ENCODE measurements at places on chromosomes 2 and 18.

DNA sequence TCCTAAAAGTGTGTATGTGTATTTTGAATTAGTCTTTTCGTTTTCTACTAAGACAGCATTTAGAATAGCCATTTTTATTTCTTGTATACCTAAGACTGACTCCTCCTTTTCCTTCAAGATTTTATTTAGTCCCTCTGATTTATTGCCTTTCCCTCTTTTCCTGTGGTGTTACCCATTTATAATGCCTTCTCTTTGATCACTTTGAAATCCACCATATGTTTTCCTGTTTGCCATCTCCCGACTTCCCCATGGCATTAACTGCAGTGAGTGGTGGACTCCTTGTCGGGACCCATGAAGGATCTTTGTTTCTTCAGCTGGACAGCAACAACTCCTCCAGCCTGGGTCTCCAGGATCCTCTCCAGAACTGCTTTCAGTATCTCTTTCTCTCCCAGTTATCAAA is 160.7 kb downstream of the CSRNP3 start:
- DNase-seq = no peak

DNA sequence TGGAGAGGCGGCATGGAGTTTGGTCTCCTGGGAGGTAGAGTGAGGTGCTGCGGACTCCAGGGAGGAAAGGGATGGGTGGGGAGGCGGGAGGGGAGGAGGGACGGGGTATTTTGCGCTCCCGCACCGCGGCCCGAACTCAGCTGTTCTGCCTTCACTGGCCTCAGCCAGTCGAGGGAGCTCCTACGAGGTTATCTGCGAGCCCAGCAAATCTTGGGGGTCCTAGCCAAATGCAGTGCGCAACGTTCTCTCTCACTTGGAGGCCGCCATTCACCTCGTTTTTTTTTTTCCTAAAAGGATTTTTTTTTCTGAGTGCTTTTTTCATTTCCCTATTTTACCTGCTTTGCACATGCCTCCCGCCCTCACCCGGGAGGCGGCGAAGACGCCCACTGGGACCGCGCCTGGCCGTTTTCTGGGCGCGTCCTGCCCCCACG is 877 bp upstream of the BCL2L11 start:
- DNase-seq = no peak

DNA sequence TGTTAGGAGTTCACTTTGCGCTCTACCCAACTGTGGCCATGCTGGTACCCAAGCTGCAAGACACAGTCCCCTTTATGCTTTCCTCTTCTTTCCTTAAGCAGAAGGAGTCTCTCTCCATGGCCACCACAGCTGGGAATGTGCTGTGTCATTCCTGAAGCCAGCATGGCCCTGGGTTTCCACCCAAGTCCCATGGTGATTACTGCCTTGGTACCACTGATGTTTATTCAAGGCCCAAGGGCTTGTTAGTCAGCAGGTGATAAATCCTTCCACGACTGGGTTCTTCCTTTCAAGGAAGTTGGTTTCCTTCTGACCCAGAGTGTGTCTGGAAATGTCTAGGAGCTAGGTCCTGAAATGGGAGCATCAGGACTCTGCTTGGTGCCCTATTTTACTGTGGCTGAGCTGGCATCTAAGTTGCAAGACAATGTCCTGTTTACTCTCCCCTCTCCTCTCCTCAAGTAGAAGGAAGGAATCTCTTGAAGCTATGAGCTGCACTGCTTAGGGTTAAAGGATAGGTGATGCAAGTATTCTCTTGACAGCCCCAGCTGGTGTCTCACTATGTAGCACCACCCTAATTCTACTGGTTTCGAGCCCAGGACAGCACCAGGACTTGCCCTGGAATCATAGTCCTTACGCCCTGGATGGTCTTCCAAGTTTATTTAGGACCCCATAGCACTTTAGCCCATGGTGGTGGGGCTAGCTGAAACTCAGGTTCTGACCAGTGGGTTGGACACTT is 18.7 kb upstream of the NUP35 start:
- no peak for DNase-seq

- DNase-seq = no peak
Observed at GRCh38 chr18:37483221-37483971, 82.2 kb downstream of the CELF4 start.

DNA sequence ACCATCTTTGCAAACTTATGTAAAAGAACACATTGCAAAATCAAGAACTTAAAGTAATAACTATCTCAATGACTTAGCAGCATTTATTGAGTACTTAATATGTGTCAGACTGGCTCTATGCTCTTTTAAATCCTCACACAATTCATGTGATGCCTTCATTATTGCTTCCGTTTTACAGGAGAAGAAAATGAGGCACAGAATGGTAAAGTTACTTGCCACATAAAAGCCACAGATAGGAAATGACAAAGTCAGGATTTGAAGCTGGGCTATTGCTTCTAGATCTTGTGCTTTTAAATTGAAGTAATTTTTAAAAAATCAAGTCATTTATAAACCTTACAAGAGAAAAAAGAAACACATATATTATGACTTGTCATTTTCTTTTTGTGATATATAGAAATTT is 174.2 kb downstream of the WDR7 start:
- no peak for DNase-seq

- no peak for DNase-seq
Observed at GRCh38 chr18:56214706-56215105, 423.7 kb downstream of the TXNL1 start.

DNA sequence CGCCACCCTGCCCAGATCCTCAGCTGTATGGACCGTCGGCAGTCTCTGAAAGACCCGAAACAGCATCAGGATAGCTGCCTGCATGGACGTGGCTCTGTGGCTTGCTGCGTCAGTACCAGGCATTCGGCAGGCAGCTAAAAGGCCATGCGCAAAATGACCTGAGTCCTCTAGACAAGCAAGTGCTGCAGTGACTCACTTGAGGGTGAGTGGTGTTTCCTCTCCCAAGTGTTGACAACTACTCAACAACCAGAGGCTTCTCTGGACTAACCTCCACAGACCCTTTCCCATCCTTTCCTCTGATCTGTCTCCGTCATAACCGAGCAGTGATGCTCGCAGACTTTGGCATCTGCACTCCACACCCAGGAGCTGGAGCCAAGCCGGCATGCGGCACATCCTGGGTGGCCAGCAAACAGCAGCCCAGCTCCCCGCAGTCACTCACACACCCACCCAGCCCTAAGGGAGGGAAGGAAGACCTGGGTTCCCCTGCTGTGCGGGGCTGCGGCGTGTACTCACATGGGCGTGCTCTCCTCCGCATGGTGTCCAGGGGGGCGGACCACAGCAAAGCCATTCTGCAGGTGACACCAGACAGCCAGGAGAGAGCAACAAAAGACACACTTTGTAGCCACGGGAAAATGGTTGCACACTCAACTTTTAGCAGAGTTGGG is 239.3 kb downstream of the TWIST2 start:
- no peak for DNase-seq

DNA sequence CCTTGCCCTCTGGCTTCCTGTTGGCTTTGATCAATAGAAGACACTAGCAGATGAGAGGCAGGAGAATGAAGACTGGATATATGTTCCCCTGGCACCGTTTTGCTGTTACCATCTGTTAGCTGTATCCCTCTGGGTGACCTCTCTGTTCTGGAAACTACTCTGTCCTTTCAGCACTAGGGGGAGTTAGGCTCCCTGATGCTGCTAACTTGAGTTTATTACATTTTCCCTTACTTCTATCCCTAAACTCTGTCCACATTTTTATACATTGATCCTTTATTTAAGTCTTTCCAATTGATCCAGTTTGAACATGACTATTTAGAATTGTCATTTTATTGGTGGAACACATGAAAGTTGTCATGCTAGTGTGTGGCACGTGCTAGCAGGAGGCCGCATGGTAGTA is 1014.3 kb upstream of the CDH2 start:
- DNase-seq = no peak

DNA sequence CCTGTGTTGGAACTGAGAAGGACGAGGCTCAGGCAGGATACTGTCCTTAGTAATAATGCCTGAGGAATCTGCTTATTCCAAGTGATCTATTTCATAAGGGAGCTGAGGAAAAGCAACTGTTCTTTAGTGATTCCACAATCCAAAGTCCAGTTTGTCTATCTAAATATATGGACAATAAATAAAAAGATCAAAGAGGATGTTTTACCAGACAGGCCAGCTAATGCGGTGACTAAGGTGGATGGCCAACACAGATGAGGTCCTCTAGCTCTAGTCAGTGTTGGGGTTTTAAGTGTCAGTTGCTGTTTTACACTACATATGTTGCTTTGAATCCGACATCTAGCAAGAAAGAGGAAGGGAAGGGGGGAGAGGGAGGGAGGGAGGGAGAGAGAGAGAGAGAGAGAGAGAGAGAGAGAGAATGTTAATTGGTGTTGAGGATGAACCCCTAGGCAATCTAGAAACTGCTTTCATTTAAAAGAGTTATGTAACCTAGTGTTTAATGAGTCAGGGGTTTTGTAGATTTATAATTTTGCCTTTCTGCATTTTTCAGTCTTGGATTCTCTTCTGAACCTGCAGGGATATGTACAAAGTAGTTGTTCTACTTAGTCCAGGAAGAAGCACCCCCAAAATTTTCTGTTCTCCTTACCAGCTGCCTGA is 27.0 kb upstream of the SCN1A start:
- no peak for DNase-seq

- no peak for DNase-seq
Observed at GRCh38 chr2:88016960-88017779, 823 bp upstream of the RNU2-63P start.

DNA sequence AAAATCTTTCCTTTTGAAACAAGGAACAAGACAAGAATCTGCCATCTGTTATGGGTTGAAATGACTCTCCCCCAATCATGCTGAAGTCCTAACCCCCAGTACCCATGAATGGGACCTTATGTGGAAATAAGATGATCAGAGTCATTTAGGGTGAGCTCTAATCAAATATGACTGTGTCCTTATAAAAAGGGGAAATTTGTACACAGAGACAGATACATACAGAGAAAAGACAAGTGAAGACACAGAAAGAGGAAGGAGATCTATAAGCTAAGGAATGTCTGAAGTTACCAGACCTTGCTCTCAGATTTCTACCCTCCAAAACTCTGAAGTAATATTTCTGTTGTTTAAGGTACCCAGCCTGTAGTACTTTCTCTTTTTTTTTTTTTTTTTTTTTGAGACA is 15.7 kb downstream of the TGFBRAP1 start:
- no peak for DNase-seq

DNA sequence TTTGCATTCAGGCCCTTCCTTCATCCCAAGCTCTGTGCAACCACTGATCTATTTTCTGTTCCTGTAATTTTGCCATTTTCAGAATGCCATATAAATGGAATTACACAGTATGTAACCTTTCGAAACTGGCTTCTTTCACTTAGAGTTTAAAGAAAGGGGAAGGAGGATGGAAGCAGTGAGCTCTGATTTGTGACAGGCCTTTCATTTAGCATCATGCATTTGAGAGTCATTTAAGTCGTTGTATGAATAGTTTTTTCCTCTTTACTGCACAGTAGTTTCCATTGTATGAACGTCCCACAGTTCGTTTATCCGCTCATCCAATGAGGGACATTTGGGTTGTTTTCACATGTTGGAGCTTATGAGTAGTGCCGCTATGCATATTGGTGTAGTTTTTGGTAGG is 67.0 kb downstream of the LBH start:
- no peak for DNase-seq

DNA sequence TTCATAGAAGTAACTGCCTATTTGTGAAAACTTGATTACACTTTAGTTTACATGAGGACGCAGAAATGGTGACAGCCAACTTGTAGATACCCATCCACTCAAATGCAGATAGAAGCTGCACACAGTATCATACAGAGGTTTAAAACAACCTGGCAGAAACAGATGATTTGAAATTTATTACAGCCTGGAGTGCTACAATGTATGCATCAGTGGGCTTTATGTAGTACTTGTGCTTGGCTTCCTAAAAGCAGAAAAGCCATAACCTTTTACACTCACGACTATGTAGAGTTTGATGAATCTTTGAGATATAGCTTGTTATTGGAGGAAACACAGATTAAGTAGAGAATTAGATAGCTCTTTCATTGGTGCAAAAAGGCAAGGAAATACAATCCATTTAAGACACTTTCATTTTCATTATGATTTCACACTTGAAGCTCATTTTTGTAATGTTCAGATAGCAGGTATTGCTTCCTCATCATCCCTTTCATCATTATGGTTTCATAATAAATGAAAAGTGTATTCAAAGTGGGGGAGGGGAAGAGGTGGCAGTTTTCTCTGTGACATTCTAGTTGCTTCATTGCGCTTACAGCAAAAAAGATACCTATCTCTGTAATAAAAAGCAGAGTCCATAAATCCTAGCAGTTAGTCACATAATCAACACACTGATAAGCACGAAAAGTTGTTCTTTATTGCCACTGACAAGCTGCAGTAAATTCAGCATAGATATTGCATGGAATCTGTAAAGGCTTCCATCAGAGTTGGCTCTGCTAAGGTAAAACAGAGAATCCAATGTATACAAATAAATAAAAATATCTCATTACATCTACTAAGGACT is 789.8 kb upstream of the FSHR start:
- no peak for DNase-seq

GRCh38 chr2:43998263-43998662 is 2.5 kb upstream of the LRPPRC start:
- DNase-seq = no peak

- no peak for DNase-seq
Observed at GRCh38 chr18:43314941-43315340, 37.7 kb upstream of the SYT4 start.

GRCh38 chr2:137228566-137228965 is 463.2 kb downstream of the THSD7B start:
- DNase-seq = no peak

GRCh38 chr2:31075431-31075830 is 62.8 kb downstream of the GALNT14 start:
- DNase-seq = no peak

DNA sequence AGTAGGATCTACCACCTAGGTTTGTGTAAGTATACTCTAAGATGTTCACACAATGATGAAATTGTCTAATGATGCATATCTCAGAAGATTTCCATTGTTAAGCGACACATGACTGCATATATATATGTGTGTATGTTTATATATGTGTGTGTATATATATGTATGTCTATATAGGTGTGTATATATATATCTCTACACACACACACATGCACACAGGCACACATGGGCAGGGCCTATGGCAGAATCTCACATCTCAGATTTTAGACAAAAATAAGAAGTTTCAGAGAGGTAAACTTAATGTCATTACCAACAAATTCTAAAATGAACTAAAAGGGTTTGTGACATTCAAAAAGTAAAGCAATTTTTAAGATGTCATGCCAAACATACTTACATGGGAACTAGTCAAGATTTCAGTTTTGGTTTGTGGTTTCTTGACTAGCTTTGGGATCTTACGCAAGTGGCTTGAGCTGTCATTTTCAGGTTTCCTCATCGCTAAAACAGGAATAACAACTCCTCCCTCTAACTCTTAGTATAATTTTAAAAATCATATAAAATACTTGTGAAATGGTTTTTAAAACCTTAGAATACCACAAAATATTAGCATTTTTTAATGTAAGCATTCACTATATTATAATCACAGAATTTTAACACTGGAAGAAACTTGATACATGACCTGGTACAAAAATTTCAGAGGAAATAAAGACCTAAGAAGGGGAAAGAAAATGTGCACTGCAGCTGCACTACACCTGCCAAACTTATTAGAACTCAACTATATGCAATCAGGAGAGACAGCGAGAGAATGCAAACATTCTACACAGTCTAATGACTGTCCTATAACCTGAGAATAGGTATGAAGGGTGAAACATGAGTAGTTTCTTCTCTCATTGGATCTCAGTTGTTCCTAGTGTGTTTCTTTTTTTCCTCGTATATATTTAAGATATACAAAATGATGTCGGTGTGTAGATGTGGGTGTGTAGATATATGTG is 75.7 kb downstream of the TTC21B start:
- DNase-seq = no peak

GRCh38 chr2:38163006-38163405 is 87.1 kb upstream of the CYP1B1 start:
- no peak for DNase-seq

GRCh38 chr2:205835251-205835791 is 153.0 kb downstream of the NRP2 start:
- DNase-seq = no peak

All from stimulated activated CD4-positive, alpha-beta T cell treated with anti-CD3 and anti-CD28 coated beads, Interleukin-1b, Interleukin-23, amount 100 ng/mL, for 1 hour (primary cell).